Caki2 (cell line): ENCODE measurements at places on chromosomes 7 and 10.

DNA sequence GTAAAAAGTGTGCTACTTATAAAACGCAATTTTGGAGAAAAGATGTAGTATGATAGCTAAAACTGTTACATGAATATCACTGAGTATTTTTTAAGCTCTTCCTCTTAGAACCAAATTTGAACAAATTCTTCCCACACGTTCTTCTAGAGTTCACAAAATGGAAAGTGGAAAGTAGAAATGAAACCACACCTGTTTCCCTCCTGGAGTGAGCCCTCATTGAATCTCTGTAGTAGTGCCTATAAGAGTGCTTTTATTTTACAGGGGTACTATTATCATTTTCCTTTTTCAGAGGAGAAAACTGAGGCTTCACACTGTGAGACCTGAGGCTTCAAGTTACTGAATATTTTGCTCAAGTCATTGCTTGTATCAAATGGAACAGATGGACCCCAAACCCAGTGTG, 393.0 kb downstream of the NRG3 start:
- no peak for DNase-seq

DNA sequence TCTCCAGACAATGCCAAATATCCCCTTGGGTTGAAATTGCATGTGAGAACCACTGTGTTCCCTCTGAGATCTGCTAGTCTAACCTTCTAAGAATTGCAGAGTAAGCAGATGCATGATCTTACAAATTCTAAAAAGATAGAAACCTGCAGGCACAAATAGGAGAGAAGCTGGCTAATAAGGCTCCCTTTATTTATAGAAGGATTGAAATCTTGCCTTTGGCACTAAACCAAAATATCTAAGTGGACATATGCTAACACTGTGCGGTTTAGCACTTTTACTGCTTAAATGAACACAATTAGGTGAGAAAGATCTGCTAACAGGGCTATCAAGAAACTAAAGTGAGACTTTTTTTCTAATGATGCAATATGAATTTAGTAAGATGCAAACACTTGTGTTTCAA, 225.5 kb downstream of the DOCK4 start:
- DNase-seq: no peak

DNA sequence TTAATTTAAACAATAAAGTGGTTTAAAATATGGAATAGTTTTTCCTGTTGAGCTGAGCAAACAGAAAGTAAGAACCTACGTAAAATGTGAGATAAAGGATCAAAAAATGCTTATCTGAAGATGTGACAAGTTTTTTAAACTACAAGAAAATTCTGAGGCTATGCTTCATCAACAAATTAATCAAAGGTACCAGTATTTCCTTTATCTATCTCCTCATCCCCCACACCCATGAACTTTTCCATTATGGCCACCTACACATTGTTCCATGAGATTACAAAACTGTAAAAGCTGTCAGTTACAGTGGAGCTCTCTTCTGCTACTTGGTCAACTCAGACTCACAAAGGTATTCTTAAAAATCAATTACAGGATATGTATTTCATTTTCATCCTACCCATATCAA, 77.4 kb downstream of the ARHGAP12 start:
- no peak for DNase-seq

DNA sequence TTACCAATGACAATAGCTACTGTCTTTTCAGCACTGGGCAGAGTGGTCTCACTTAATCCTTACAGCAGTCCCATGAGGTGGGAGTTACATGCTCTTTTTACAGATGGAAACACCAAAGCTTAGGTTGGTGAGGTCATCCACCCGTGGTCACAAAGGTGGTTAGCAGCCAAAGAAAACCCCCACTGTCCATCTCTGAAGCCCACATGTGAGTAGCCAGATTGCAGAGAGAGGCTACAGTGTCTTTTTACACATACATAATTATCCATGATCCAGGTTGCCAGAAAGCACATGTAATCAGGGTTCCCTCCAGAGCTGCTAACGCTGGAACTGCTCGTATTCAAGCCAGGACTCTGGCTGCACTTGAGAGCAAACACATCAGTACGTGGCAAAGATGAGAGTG, 24.6 kb upstream of the ANKRD2 start:
- no peak for DNase-seq

GRCh38 chr7:132211971-132212370, 364.3 kb downstream of the PLXNA4 start:
- DNase-seq: no peak

DNA sequence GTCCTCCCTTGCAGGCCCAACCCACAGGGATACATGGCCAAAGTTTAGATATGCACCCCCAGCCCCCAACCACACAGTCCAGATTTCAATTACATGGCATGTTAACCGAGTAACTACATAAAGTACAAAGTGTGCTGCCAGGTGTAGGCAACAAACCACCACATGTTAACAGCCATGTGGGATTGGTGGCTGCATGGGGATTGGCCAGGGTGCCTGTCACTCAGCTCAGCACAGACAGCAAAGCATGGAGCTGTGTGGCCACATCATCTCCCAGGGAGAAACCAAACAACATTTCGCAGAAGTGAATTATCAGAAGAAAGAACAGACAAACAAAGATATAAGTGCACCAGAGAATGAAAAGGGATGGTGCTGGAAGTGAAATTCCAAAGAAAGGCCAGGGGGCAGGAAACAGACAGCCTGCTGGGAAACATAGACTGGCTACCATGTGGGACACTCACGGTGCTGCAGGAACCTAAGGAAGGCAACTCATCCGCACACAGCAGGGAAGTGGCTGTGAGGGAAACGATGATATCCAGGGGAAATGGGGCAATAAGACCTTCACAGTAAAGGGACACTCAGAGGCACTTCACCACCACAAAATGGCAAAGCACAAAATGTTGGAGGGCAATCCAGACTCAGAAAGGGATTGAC, 171.2 kb downstream of the PTPRN2 start:
- no peak for DNase-seq
